ENCODE measurements at places on chromosomes 2 and 18. TPM values are rescaled to one million over a fixed set of nuclear protein-coding genes. Genes with fewer than 3 reads are reported as not detected.

- no peak for DNase-seq
Observed at GRCh38 chr2:189360861-189361260, 80.4 kb upstream of the WDR75 start.

DNA sequence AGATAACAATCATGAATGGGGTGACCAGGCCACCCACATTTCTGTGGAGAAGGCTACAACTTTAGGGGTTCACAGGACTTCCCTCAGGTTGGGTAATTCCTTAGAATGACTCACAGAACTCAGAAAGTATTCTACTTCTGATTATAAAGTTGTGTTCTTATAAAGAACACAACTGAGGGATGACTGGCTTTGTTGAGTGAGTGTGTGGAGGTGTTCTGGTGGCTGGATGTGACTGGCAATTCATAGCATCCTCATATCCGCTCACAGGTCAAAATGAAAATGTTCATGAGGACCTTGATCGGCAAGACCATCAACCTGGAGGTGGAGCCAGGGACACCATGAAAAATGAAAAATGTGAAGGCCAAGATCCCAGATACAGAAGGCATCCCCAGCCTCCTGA is 143.3 kb upstream of the CAB39 start:
- no peak for DNase-seq

- no peak for DNase-seq
Observed at GRCh38 chr18:50632895-50633515, 73.1 kb downstream of the MAPK4 start.

DNA sequence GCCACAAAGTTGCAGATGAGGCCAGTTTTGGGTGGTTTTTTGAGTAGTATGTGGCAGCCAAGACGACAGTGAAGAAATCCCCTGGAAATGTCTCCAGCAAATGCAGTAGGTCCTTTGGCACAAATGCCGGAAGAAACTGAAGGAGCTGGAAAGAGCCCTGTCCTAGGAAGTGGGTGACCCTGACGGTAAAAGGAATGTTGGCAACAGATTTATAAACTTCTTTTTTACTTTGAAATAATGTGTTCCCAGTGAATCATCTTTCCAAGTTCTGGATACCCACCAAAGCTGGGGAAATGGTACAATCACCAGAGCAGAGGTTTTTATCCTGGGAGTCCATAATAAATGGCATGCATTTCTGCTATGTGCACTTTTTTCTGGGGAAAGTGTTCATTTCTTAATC is 112.9 kb downstream of the CSRNP3 start:
- peak; percentile 8 for DNase-seq

TUBA4B gene
- total RNA-seq, result not detected

DNA sequence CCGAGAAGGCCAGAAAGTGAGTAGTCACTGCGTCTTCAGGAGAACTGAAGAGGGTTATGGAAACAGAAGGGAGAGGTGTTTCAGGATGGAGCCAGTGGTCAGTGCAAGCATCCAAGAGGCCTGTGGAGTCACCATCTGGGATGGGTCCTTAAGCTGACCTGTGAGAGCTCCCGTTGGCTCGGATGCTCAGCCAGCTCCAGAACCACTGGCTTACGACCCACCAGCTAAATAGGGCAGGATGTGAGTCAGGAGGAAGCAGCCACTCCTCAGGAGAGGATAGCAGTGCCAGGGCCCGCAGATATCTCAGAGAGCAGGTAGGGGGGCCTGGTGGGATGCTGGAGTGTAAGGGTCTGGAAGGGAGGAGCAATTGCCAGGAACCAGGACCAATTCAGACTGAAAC is 63.1 kb upstream of the B3GNT7 start:
- DNase-seq, result no peak

- DNase-seq, result peak; percentile 26
Observed at GRCh38 chr2:233764264-233764663, 4.2 kb downstream of the UGT1A1 start.

PTPRN gene
- not detected for total RNA-seq

LAMA3 gene
- total RNA-seq, result 269 TPM

DNA sequence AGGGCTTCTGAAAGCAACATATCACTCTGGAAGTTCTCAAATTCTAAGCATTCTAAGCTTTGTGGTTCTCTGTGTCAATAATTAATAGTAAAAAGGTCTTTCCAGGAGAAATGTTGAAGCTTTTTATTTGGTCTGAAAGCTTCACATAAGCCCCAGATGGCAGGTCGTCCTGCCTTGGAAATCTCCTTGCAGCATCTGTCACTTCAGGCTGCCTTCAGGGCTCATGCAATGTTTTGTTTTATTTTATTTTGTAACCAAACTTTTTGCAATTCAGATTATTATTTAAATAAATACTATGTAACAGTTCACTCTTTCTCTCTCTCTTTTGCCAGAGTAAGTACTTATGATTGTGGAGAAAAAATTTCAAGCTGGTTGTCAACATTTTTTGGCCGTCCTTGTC is 46.7 kb upstream of the FHOD3 start:
- no peak for DNase-seq

DNA sequence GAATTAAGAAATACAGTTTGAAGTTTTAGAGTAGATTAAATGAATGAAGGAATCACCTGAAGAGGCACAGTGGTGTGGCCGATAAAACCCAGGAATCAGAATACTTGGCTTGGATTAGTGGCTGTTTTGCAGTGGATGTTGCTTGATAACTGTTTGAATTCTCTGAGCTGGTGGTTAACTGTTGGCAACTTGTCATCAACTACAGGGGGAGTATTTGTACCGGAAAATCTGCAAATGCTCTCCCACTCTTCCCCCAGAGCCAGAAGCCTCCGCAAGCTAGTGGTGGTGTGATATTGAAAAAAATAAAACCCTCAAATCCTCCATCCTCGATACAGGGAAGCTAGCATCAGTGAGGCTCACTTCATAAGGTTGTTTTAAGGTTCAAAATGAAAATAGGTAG is 326.7 kb downstream of the DPP10 start:
- no peak for DNase-seq

CNDP2 gene
- 219 TPM for total RNA-seq

- DNase-seq, result no peak
Observed at GRCh38 chr18:56999823-57000222, 147.1 kb upstream of the BOD1L2 start.

STPG4 gene
- total RNA-seq, result 0.83 TPM

GRCh38 chr18:29184654-29185053 is 1007.7 kb upstream of the CDH2 start:
- peak; percentile 37 for DNase-seq

DNA sequence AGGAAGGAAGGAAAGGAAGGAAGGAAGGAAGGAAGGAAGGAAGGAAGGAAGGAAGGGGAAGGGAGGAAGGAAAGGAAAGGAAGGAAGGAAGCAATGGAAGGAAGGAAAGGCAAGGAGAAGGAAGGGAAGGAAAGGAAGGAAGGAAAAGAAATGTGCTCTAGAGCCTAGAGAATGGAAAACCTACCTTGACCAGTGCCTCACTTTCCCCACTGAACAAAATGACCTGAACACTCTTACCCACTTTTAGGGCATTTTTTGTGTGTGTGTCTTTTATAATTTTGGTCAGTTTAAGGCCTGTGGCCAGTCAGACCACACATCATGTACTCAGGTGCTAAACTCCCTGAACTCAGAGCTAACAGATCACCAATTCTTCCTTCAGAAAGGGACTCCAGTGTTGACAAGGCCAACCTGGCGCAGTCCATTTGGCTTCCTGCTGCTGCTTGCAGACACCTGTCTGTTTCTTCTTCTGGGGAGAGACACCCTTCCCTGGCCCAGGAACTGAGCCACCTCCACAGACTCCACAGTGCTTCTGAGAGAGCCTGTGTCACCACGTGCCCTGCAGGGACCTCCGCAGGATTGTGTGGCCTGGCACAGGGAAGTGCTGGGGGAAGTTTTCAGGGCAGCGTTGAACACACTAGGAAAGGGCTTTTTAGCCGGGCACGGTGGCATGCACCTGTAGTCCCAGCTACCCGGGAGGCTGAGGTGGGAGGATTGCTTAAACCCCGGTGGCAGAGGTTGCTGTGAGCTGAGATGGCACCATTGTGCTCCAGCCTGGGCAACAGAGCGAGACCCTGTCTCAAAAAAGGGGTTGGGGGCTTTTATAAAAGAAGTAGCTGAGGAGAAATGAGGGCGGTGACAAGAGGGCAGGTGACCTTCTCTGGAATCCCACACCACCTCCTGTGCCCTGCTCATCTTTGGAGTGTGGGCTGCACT is 57.2 kb downstream of the DDX1 start:
- no peak for DNase-seq

MFSD6 gene
- 19.7 TPM for total RNA-seq

CYP20A1 gene
- total RNA-seq, result 14.5 TPM

- no peak for DNase-seq
Observed at GRCh38 chr2:142041105-142041504, 89.7 kb downstream of the LRP1B start.

GRCh38 chr18:4878480-4878879 is 318.6 kb downstream of the AKAIN1 start:
- no peak for DNase-seq

DNA sequence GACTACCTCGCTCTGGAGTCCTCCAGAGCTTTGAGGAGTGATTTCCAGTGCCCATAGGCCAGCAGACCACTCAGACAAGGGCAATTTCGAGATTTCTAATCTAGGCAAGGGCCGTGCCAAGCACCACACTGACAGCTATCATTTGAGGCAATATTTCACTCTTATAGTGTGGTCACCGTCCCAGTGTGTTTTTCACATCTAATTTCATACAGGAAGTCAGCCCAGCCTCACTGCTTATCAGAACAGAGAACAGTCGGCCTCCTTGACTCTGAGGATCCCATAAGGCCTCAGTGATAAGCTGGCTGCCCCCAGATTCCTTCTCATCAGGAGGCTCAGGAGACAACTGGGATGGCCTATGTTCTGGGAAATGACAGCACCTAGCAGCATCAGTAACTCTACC is 581 bp downstream of the CAPN14 start:
- DNase-seq, result no peak

GRCh38 chr18:31301201-31301655 is 16.7 kb upstream of the DSG1 start:
- no peak for DNase-seq

- no peak for DNase-seq
Observed at GRCh38 chr2:161120775-161121174, 39.5 kb upstream of the TANK start.

DNA sequence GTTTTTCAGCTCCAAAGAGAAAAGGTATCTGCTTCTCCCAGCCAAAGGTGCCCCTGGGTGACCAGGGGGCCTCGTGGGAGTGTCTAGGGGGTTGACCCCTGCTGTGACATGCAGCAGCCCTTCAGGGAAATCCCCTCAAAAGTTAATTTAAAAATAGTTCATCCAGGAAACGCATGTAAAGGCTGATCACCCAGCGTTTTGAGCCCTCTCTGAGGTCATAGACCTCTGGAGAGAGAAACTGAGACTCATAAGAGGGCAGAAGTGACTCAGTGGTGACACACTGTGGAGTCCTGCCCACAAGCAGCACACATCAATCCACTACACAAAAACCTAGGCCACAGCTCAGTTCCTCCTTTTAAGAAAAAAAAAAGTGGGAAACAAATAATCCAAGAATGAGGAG is 11.9 kb downstream of the GAL3ST2 start:
- DNase-seq, result no peak

CPSF3 gene
- total RNA-seq, result 51.6 TPM

GRCh38 chr2:6826081-6826913 is 39.4 kb downstream of the CMPK2 start:
- DNase-seq, result peak; percentile 79

COL5A2 gene
- total RNA-seq, result 7.4 TPM

DNA sequence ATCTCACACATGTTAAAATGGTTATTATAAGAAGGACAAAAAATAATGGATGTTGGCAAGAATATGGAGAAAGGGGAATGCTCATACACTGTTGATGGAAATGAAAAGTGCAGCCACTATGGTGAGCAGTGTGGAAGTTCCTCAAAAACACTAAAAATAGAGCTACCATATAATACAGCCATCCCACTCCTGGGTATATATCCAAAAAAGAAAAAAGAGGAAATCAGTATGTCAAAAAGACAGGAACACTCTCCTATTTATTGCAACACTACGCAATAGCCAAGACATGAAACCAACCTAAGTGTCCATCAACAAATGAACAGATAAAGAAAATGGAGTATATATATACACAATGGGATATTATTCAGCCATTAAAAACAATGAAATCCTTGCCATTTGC is 642.6 kb downstream of the RNF144A start:
- DNase-seq, result no peak

DNA sequence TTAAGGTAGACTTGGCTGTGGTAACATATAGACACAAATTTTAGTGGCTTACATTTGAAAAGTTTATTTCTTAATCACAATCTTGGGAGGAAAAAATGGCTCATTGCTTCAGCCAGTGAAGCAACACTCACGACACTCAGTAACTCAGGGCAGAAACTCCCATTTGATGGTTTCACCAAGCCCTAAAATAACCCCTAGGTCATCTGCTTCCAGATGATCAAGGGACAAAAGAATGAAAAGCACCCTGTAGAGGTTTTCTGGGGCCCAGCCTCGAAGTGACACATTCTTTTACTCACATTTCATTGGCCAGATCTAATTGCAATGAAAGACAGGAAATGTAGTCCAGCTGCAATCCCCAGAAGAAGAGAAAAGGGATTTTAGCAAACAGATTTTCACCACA is 275.9 kb downstream of the TMX3 start:
- peak; percentile 11 for DNase-seq

- DNase-seq, result peak; percentile 70
Observed at GRCh38 chr2:7427293-7428060, 510.3 kb downstream of the RNF144A start.

DNA sequence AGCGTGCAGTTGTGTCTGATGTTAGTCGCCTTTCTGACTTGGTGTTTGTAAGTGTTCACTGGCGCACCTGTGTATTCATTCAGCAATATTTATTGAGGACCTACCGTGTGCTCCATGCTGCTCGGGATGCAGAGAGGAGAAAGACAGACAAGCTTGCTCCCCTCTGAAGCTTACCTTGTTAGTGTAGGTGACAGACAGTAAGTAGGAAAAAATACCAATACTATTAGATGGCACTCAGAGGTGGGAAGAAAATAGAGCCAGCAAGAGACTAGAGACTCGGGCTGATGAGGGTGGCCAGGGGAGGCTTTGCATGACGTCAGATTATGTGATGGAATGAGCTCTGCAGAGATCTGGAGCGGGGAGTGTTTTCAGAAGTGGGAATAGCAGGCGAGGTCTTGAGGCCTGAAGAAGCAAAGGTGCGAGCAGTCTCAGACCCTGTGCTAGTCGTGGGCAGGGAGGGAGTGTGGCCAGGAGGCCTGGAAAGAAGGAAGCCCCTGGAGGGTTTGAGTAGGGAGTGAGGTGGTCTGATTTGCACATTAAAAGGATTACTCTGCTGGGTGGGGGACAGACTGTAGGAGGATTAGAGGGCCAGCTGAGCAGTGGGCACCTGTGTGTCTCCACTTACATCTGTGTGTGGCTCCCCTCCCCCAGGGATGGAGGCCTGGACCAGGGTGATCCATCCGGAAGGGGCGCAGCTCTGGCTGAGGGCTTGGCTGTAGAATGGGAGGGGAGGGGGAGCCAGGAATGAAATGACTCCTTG is 11.8 kb downstream of the MTCL1 start:
- DNase-seq, result no peak

- DNase-seq, result no peak
Observed at GRCh38 chr18:76382275-76382674, 112.8 kb downstream of the ZNF516 start.
